ENCODE measurements at places on chromosomes 4 and X.

DNA sequence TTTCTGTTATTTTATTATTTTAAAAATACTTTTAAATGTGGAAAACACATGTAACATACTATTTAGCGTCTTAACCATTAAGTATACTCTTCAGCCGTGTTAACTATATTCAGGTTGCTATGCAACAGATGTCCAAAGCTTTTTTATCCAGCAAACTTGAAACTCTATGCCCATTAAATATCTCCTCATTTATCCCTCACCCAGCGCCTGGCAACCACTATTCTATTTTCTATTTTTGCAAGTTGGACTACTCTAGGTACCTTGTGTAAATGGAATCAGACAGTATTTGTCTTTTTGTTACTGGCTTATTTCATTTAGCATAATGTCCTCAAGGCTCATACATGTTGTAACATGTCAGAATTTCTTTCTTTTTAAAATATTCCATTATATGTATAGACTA is 174.6 kb downstream of the PCDH10 start:
- DNase-seq = no peak

- no peak for DNase-seq
These were observed 663 bp upstream of the USP53 start for GRCh38 chr4:119211867-119212233.

- DNase-seq = peak; percentile 9
These were observed 58.1 kb downstream of the TMEM164 start for GRCh38 chrX:110060846-110061537.

GRCh38 chrX:14697451-14697850 is 168.1 kb downstream of the GLRA2 start:
- peak; percentile 0 for DNase-seq

DNA sequence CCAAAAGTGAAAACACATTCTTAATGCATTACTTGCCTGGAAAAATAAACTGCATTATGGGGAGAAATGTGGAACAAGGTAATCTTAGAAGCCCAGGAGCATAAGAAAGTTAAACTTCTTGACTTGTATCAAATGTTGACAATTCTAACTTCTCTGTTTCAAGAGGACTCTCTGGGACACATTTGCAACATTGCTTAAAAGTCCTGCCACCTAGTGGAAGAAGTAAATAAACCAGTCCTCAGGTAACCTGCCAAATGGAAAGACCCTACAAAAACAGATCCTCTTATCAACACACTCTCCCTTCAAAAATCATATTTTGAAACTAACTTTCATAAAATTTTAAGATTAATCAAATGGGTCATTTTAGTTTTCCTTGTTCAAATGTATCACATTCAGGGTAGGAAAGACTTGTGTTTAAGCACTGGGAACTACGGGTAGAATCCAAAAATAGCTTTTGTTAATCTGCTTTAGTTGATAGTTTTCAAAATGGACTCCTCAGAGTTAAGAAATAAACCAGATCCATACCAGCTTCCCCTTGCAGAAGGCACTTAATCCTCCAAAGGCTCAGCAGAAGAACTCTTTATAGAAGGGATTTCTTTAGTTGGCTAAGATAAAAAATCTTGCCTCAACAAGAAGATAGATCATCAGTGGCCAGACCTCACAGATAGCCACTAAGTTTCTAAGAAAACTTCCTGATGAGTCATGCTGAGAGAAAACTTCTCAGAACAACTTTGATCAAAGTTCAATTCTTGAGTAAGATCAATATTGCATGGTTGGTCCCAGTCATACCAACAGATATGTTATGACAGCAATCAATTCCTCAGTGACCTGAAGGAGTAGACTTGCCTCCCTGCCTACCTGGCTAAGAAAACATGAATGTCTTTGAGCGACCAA is 141.7 kb downstream of the HHIP start:
- DNase-seq = peak; percentile 56

GRCh38 chrX:44291468-44292092 is 51.9 kb downstream of the EFHC2 start:
- no peak for DNase-seq

GRCh38 chrX:152641256-152641875 is 3.7 kb downstream of the GABRQ start:
- DNase-seq = no peak

- DNase-seq = peak; percentile 87
These were observed 125.1 kb downstream of the PALLD start for GRCh38 chr4:168621806-168622589.

GRCh38 chr4:2442175-2442993 is 23.6 kb downstream of the CFAP99 start:
- DNase-seq = no peak

GRCh38 chrX:34875204-34875603 is 67.4 kb upstream of the FAM47B start:
- DNase-seq = peak; percentile 62

DNA sequence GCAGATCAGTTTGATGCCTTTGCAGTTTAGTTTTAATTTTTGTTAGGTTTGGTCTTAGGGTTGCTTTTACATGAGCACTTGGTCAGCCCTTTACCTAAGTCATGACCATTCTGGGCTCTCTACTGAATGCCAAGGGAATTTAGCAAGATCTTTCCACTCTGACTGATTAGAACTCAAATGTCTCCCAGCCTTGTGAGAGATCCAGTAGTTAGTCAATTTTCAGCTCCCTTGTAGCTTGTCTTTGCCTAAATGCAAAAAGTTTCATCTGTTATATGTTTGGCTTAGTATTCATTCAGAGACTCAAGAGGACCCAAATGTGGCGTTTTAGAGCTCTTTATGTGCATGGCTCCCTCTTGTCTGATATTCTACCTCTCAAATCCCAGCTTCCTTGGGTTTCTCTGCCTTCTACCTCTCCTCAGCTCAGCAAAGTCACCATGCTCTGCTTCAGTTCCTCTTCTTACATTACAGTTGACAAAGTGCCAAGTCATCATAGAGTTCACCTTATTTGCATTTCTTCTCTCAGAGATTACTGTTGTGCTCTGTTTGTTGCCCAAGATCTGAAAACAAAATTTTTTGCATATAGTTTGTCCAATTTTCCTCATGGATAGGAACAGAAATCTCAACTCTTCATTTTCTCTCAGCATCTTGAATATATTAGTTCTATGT is 17.5 kb upstream of the JAKMIP1 start:
- DNase-seq = no peak

Measured in fibroblast of gingiva (primary cell).